ENCODE measurements at places on chromosomes 16 and 17.

- no peak for DNase-seq
These were observed 2.8 kb downstream of the TENT4B start for GRCh38 chr16:50155925-50156324.

DNA sequence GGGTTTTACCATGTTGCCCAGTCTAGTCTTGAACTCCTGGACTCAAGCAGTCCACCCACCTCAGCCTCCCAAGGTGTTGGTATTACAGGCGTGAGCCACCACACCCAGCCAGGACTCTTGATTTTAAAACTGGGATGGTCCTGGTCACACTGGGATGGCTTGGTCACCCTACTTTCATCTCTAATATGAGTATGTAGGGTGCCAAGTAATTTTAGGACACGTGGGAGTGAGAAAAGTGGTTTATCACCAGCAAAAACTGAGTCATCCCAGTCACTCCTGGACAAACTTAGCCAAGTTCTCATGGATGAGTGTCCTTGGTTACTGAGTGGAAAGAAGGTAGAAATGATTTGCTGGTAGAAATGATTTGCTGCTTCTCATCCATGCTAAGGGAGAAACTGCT is 9.9 kb downstream of the CLEC19A start:
- no peak for DNase-seq

GRCh38 chr16:11240636-11241473 is 15.1 kb downstream of the SOCS1 start:
- no peak for DNase-seq

DNA sequence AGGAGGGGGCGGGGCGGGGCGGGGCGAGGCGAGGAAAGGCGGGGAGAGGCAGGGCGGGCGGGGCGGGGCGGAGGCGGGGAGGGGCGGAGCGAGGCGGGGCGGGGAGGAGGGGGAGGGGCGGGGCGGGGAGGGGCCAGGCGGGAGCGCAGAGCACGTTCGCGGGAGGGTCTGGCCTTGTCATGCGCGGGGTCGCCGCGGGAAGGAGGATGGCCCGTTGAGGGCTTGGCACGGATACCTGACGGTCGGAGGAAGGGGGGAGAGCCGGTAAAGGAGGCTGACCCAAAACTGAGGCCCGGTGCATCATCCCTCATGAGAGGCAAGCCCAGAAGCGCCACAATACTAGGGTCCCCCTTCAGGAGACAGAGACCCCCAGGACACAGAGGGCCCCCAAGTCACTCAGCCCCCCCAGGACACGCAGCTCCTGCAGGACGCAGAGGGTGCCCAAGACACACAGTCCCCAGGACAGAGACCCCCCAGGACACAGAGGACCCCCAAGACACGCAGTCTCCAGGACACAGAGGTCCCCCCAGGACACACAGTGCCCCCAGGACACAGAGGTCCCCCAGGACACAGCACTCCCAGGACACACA is 593 bp upstream of the WDR45B start:
- DNase-seq, result peak; percentile 18

GRCh38 chr16:49932946-49933345 is 77.0 kb upstream of the ZNF423 start:
- DNase-seq, result peak; percentile 68

DNA sequence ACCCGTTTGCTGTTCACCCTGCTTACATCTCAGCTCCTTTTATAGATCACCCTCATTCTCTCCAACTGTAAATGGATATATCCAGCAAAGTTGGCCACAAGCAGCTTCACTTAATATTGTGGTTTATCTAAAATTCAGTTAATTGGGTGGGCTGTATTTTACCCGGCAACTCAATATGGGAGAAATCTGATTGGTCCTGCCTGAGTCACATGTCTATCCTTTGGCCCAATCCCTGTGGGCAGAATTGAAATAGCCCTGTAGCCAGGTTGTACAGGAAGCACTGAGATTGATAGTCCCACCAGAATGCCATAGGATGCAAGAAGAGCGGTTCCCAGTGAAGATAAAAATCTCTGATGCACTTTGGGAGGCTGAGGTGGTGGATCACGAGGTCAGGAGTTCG is 73.2 kb downstream of the AIPL1 start:
- DNase-seq, result peak; percentile 32

DNA sequence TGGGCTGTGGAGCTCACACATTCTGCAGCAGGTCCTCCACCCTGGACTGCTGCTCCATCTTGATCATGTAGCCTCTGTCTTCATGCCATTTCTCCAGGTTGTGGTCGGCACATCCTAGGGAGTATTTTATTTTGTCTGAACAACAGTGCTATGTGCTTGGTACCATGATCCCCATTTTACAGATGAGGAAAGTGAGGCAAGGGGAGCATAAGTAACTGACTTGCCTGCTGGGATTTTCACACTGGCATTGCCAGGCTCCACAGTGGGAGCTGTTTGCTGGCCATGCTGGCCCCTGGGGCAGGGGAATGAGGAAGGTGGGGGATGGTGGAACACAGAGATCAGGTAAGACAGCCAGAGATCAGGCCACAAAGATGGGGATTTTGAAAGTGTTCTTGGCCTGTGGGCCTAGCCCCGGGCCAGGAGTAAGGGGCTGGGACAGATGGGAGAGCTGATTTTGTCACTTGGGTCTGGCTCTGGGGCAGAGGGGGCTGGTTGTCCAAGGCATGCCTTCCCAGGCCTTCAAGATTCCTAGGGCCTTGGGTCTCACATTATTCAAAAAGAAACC is 9.3 kb upstream of the ZNF500 start:
- no peak for DNase-seq

DNA sequence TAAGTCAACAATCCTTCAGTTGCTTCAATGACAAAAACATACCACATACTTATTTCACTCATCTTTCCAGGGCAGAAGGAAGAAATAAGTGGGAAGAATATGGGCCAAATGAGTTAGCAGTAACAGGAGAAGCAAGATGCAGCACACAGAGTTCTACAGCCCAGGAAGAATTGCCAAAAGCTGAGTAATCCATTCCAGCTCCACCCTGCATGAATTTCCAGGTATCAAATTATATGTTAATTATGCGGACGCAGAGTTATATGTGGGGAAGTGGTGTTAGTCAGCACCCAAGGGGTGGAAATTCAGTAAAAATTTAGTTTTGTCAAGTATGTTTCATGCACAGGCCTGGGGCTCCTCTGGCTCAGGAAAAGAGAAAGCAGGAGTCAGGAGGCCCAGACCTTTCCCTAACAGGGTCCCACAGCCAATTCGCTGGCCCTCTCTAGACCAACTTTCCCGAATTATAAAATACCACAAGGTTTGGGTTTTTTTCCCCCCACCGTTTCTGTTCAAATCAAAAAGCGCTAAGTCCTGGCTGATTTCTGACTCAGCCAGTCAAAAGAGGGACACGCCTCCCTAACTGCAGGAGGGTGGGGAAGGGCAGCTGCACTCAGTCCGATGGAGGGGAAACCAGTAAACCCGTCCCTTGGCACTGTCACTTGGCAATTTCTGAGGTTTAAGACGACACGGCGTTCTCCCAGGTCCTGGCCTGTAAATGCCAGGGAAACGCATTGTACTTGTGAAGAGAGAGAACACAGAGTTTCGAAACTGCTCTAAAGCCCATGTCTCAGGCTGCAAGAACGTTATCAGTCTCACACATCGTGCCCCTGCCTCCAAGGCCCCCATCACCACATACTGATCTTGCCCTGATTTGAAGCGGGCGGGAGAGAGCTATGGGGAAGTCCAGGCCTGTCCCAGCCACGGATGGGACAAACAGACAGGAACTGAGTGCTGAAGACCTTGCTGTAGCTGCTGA is 58.1 kb downstream of the ZFHX3 start:
- DNase-seq, result peak; percentile 88

GRCh38 chr16:31367853-31368252 is 12.9 kb downstream of the ITGAX start:
- DNase-seq, result no peak

DNA sequence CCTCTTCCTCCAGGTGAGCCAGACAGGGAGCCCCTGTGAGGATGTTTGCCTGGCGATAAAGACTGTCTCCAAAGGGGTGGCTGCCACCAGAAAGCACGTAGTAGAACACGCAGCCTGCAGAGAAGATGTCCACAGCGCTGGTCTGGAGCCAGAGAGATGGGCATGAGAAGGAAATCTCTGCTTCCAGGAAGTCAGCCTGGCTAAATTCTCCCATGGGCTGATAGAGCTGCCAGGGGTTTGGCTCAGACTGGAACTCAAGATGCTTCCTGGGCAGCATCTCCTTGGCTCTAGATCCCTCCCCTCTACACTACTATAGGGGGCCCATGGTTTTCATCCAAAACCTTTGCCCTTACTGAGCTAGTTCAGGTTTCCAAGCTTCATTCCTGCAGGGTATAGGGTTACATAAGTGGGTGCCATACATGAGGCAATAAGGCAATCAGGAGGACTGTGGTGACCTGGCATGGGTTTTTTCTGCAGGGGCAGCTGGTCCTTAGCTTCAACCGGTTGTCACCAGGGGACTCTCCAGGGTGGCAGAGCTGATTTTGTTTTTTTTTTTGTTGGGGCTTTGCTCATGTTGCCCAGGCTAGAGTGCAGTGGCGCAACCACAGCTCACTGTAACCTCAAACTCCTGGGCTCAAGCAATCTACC is 13.6 kb downstream of the PLK1 start:
- no peak for DNase-seq

- no peak for DNase-seq
These were observed 252.9 kb upstream of the RPL38 start for GRCh38 chr17:73950593-73950914.

- no peak for DNase-seq
These were observed 12.6 kb upstream of the ETV4 start for GRCh38 chr17:43558805-43559160.

DNA sequence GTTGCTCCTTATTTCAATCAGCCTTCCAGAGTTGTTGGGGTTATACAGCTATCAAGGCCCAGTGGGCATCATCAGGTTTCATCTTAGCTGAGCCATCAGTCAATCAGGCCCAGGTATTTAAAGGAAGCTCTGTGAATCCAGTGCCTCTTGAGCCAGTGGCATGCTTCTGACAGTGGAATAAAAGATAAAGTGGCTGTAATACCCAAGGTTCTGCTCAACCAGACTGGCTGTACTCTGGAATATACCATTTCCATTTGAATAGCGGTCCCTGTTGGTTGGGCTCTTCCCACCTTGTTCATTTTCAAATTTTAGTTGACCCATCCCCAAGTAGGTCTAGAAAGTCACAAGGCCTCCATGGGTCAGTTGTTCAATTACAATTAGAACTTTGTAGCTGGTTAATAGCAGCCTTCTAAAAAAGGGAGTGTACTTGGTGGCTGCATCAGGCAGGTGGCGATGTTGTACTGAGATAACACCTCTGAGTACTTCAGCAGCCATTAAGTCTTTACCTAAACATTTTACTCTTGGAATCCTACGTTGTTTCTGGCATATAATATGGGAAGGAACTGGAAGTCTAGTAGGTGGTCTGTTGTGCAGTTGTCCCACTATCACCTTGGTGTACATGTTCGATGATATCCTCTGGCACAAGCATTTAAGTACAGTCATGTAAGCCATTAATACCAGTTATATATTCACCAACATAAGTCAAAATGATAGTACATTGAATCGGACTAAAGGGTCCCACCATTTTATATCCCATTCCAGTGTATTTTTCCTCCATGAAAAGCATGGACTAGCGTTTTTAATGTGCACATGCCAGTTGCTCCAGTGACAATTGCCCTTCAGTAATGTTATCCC is 294.1 kb downstream of the BCAS3 start:
- peak; percentile 59 for DNase-seq

DNA sequence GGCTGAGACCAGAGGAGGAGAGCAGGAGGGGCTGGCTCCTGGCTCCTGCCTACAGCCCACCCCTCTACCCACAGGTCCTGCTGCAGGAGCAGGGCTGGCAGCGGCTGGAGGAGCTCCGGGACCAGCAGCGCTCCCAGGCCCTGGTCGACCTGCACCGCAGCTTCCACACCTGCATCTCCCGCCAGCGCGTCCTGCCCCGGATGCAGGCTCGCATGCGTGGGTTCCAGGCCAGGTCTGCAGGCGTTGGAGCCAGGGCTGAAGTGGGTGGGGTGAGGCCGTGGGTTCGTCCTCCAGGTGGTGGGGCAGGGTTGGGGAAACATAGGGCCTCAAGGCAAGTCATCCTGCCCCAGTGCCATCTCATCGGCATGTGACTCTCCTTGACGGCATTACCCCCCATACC is 18.2 kb downstream of the MYO15B start:
- DNase-seq, result no peak

- no peak for DNase-seq
These were observed 20.0 kb upstream of the GLG1 start for GRCh38 chr16:74626741-74627416.

- DNase-seq, result no peak
These were observed 541 bp downstream of the GPT2 start for GRCh38 chr16:46884513-46885293.

GRCh38 chr17:74011966-74012365 is 191.5 kb upstream of the RPL38 start:
- peak; percentile 5 for DNase-seq

- no peak for DNase-seq
These were observed 2.5 kb upstream of the SMPD3 start for GRCh38 chr16:68450741-68451255.

DNA sequence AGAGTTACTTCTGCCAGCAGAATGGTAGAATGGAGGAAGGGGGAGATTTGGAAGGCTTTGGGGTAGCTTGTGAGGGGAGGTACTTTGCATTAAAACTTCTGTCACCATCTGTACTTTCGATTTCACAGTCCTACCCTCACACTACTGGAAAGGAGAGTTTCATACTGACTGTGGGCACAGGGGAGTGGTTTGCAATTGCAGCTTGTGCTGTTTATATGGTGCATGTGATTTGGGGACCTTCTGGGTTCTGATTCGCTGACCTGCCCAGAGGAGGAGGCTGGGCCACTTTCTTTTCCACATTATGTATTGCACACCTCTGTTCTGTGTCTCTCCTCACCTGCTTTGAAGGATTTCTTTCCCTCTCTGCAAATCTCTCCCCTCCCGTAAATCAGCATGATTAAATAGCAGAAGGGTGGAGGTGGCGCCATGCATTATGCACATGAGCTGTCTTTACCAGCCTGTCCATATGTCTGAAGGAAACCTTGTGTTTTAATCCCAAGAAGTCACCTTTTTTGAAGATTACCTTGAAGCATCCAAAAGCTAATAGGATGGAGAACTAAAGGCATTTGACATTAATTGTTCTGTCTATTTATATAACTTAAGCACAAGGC is 90.9 kb downstream of the RBFOX1 start:
- no peak for DNase-seq

DNA sequence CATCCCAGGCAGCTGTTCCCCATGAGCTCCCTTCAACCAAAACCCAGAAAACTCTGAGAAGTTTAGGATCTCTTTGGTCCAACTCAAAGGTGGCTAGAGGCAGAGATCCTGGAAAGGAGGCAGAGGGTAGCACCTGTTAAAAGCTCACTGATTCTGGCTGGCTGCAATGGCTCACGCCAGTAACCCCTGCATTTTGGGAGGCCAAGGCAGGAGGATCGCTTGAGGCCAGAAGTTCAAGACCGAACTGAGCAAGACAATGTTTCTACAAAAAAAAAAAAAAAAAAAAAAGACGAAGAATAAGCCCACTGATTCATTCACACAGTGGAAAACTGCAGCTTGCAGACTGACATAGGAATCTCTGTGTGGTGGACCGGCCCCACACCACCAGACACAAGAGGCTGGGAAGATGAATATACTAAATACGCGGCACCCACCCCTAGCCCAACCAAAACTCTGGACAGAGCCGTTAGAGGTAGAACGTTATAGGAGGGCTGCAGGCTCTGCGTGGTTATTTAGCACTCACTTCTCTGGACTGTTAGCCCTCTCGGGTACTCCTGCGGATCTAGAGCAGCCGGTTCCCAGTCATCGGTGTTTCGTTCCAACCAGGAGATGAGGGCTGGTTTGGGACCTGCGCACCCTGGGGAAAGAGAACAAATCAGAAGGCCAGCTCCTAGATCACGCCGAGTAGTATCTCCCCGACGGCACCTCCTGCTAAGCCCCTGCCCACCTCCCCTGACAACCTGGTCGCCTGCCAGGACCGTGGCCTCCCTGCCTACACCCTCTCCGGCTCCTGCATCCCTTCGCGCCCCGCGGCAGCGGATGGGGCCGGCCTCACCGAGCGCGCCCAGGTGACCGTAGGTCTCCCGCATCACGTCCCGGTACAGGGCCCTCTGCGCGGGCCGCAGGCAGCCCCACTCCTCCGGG is 925 bp downstream of the ZNF689 start:
- peak; percentile 31 for DNase-seq

Measured in RPMI7951 (cell line).